ENCODE measurements at places on chromosomes 5 and 9.

- DNase-seq = peak; percentile 93
Measured at GRCh38 chr9:27528076-27528885, 1.3 kb downstream of the MOB3B start.

- DNase-seq = no peak
Measured at GRCh38 chr5:113320273-113320780, 114.5 kb downstream of the TSSK1B start.

DNA sequence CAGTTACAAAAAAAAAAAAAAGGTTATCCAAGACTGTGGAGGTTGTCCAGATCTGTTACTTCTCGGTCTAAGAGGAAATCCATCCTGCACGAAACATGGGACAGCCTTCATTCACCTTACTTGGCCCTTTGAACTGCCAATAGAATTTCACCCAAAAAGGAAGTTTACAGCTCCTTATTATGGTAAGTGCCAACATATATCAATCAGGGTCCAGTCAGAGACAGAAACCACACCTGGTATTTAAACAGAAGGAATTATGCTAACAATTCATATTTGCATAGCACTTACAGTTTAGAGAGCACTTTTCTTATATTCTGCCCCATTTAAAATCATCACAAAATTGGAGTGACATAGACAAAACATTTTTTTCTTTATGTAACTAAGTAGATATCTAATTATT is 93.6 kb upstream of the PTPN3 start:
- no peak for DNase-seq

DNA sequence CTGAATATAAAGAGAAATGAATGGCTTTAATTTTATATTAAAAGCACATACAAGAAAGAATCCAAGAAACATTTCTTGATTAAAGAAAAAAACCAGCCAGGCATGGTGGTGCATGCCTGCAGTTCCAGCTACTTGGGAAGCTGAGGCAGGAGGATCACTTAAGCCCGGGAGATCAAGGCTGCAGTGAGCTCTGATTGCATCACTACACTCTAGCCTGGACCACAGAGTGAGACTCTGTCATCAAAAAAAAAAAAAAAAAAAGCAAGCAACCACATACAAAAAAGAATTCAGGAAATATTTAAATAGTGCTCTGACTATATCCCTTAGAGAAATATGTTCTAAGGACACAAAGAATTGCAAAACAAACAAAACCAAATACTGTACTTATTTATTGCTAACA is 2.5 kb upstream of the PLAC8L1 start:
- no peak for DNase-seq

DNA sequence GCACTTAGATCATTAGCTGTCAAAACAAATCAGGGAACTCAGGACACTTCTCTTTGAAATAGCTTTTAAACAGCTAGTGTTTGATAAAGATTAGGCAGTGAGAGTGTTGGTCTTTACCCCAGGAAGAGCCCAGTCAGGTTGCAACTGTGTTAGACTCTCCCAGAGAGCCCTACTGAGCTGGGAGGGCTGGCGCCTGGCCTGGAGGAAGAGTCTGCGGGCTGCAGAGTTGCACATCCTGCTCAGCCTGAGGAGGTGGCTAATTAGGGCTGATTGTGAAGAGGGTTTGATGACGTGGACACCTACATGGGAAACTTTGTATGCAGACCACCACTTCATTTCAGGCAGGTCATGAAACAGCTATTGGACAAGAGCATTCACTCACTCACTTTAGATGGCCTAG is 112.0 kb downstream of the TMEM174 start:
- DNase-seq = no peak
